ENCODE measurements at places on chromosomes 1 and 21.

- DNase-seq: no peak
These were observed 546.4 kb downstream of the OMA1 start for GRCh38 chr1:58000116-58000515.

- no peak for DNase-seq
These were observed 445.1 kb downstream of the AJAP1 start for GRCh38 chr1:5099558-5099957.

DNA sequence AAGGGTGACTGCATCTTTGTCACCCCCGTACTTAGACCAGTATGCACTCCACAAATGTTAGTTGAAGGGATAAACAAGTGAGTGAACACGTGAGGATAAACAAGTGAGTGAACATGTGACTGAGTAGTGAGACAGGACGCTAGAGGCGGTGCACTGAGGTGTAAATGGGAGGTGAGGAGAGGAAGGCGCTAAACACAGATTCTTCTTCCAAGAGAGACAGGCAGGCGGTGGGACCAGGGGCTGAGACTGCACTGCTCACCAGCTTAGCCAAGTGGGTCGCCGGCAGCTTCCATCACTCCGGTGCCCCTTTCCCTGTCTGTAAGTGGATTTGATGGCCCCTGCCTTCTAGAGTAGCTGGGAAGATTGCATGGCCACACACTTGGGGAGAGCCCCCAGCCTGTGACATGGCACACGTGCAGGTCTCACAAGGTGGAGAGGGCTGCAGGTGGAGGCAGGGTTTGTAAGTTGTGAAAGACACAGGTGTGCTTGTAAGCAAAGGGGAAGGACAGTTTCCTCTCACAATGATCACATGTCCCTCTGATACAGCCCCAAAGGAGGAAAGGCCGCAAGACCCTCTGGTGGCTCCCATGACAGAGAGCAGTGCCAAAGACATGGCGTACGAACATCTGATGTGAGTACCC is 47.5 kb upstream of the EFHD2 start:
- DNase-seq: no peak

- no peak for DNase-seq
These were observed 39.5 kb upstream of the DIPK1A start for GRCh38 chr1:93000751-93001175.

DNA sequence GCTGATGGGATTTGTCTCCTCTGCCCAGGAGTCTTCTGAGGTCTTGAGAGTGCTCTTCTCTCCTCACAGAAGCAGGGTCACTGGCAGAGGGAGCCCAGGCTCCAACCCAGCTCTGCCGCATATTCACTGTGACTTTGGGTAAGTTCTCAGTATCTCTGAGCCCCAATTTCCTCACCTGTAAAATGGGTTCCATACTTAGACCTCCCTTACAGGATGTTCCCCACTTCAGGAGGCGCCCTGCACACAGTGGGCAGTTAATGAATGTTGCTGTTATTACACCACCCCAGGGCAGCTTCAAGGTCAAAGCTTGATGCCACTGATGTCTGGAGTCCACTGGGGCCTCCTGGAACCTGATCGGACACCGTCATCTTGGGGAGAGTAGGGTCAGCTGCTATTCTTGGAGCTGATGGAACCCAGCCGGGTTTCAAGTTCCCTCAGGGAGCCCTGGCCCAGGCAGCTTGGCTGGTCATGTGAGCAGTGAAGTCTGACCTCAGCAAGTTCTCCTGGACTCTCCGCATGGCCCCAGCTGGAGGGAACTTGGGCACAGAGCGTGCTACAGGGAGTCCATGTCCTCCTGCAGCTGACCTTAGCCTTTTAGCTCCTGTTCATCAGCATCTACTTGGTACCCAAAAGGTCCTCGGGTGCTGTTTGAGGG is 21.8 kb downstream of the COA7 start:
- DNase-seq: no peak

DNA sequence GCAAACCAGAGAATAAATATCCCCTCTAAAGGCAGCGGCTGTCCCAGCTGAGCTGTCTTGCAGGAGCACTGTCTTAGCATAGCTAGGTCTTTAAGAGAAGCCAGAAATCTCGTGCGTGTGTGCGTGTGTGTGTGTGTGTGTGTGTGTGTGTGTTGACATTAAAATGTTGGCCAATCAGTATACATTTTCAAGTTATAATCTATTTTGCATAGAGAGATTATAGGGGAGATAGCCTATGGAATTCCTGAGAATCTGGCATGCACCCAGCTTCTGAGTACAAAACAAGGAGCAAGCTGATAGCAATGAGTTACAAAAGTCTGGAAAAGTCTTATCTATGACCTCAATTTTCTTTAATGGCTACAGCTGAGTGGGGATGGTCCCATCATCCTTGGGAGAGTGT is 17.7 kb downstream of the METTL13 start:
- no peak for DNase-seq

- no peak for DNase-seq
These were observed 27.5 kb upstream of the KDM4A start for GRCh38 chr1:43622471-43622870.

GRCh38 chr1:114482585-114482984 is 28.4 kb downstream of the TRIM33 start:
- no peak for DNase-seq

DNA sequence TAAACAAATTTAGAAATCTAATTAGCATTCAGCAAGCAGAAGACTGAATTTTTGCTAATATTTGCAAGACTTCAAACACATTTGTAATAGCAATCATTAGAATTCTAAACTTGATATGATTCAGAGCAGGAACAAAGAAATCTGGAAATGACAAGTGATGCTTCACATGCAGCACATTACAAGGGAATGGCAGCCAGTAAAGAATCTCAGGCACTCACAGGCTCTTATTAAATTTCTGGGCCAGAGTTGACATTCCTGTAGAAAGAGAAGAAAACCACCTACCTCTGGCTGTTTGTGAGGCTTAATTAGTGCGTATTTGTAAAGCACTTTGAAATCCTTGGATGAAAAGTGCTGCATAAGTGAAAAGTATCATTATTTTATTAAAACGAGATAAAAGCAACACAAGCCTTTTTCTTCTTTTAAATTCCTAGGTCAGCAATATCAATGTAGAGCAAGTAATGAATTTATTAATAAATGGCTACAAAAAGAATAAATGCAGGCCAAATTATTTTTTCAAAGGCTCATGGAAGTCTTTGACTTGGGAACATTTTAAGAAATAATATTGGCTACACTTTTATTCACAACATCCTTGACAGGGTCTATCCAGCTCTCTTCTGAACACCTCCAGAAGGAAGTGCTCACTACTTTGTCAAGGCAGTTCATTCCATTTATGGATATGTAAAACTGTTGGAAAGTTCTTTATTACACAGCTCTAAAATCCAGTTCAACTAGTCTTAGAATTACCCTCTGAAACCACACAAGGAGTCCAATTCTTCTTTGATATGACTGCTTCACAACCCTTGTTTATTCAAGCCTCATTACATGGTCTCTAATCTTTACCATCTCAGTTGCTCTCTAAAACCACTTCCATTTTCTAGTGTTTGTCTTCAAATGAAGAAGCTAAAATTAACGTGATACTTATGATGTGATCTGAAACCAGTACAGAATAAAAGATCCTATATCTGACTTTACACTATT is 32.1 kb upstream of the SCYL3 start:
- DNase-seq: no peak

GRCh38 chr1:114219172-114219868 is 65.7 kb upstream of the SYT6 start:
- DNase-seq: no peak

- DNase-seq: no peak
These were observed 469.5 kb downstream of the MATN1 start for GRCh38 chr1:30253807-30254440.

- DNase-seq: no peak
These were observed 600.0 kb upstream of the PLXNA2 start for GRCh38 chr1:208844158-208844557.

- DNase-seq: no peak
These were observed 91.4 kb downstream of the OLFM3 start for GRCh38 chr1:101905283-101905835.

- DNase-seq: no peak
These were observed 135.8 kb downstream of the SYF2 start for GRCh38 chr1:25096307-25097150.

GRCh38 chr1:81463936-81464837 is 336.5 kb upstream of the ADGRL2 start:
- no peak for DNase-seq

DNA sequence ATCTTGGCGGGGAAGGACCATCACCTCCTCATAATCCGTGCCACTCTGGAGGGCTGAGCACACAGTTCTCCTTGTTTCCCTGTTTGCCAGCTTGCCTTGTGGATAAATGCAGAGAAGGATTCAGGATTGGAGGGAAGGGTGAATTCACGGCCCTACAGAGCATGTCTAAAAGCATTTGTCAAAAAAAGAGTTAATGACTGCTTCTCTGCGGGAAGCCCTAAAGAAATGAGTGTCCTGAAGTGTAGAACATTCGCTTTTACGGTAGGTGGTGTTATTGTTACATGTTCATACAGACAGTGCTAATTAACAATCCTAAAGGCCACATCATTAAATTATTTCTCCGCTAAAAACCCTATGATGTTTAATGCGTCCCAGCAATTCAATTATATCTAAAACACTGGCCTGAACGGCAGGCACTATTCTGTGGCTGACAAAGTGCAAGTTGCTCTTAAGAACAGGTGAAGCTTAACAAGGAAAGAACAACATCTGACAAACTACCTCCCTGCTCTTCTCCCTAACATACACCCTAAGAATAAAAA is 112.3 kb upstream of the NFIA start:
- no peak for DNase-seq

- DNase-seq: no peak
These were observed 130.3 kb upstream of the TMEM51 start for GRCh38 chr1:15023205-15023604.

DNA sequence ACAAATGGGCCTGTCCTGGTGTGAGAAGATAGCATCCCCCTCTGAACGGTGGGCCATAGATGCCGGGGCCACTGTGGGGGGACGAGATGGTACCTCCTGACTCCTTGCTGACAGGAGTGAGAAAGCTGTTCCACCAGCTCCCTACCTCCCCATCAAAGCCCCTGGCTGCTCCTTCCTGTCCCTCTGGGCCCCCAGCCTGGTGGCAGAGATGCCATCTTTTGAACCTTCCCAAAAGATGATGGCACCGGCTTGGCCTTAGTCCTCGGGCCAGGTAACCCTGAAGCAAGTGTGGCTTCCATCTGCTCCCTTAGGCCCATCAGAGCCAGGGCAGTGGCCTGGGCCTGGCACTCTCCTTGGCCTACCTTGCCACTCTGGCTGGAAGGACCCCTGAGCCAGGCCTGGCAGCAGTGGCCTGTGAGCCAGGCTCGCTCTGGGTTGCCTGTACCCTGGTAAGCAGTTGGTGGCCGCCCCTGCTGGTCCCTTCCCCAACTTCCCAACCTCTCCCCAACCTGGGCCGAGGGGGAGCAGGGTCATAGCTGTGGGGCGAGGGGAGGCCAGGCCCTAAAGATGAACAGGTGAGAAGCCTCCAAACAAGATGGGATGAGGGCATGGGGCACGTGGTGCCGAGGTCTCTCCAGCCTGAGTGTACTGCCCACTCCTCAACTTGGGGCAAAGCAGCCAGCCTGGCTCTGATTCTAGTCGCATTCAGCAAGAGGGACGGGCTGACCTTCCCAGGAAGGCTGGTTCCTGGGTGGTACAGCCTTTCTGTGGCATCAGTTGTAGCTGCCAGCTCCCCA is 34.7 kb downstream of the ZBTB17 start:
- no peak for DNase-seq

DNA sequence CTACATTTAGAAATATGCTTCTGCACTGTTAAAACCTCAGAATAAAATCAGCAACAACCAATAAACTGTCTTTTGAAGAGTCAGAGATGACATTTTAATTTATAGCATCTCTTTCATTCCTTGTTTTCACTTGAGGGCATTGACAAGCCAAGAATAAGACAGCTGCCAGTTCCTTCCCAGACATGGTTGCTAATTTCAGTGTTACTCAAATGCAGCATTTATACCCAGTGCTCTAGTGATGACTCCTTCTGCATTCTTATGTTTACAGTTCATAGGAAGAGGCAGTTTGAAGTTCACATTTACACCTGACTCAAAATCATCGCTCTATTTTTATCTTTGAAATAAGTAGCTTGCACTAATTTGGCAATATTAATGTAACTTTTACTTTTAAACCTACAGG is 44.9 kb downstream of the PLA2G4A start:
- DNase-seq: no peak

DNA sequence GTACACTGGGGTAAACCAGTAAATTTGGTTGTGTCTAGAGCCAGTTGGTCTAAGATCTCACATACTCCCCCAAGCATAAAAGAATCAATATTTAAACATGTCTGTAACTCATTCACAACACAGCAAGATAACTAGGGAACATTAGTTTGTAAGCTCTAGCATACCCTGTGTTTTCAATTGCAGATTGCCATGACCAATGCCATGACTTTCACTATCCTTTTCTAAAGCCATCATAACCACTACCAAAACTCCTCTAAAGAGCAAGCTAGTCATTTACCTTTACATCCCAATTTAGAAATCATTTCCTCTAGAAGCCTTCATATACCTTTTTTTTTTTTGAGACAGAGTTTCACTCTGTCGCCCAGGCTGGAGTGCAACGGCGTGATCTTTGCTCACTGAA is 56.5 kb upstream of the PLA2G4A start:
- DNase-seq: no peak

- no peak for DNase-seq
These were observed 362.0 kb downstream of the ADGRL2 start for GRCh38 chr1:82162486-82163420.

- no peak for DNase-seq
These were observed 39.7 kb downstream of the EIF2B3 start for GRCh38 chr1:44946725-44947062.

GRCh38 chr1:119743776-119744597 is 24.7 kb downstream of the HMGCS2 start:
- peak; percentile 71 for DNase-seq

- no peak for DNase-seq
These were observed 1.6 kb downstream of the OVAAL start for GRCh38 chr1:180560200-180560867.

DNA sequence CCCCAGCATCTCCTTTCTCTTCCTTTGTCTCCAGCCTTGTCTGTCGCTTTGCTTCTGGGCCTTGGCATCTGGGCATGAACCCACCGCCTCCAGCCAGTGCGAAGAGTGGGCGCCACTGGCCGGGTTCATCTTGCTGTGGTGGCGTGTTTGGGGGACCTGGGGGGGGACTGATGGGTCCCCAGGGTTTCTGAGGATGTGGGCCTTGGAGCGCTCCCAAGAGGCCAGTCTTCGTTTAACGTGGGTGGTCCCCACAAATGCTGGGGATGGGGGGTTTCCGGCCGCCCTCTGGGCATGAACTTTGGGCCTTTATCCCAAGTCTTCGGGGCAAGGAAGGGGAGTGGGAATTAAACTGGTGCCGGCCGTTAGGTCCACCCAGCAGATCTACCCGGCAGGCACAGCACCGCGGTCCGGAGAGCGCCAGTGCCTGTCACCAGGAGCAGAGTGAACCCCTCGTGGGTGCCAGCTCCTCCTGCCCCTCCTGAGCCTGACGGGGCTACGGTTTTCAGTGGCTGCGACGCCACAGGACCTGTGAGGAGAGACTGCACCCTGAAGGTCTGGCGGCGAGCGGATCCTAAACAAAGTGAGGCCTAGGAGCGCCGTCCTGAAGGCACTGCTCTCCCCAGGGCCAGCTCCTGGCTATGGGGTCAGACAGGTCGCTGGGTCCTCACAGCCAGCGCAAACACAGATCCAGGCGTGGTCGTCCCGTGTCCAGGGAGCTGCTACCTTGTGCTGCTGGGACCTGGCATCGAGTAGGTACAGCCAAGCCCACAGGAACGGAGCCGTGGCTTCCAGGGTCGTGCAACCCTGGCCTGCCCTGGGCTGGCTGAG is 12.1 kb upstream of the C1orf174 start:
- DNase-seq: no peak
